ENCODE measurements at places on chromosomes 12 and 14.

DNA sequence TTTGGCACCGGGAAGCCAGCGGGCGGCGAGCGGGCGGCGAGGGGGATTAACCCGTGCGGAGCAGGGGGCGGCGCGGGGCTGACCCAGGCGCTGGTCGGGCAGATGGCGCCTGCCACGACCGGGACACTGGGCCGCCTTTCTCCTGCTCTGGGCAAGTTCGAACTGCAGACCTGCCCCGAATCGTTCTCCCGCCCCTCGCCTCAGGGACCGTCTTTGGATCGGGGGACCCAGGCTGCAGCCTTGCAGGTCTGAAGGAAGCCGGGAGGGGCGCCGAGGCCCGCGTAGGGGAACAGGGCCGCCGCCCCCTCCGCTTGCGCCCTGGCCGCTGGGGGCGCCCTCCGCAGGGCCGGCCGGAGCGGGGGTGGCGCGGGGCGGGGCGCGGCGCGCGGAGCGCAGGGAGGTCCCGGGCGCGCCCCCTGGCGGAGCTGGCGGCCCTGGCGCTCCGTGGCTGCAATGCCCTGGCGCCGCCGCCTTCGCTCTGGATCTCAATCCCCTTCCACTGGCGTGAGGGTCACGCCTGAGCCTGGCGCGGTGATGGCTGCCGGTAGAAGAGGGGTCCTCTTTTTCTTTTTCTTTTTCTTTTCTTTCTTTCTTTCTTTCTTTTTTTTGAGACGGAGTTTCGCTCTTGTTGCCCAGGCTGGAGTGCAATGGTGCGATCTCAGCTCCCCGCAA, 449 bp upstream of the LTBP2 start:
- peak; percentile 87 for DNase-seq

DNA sequence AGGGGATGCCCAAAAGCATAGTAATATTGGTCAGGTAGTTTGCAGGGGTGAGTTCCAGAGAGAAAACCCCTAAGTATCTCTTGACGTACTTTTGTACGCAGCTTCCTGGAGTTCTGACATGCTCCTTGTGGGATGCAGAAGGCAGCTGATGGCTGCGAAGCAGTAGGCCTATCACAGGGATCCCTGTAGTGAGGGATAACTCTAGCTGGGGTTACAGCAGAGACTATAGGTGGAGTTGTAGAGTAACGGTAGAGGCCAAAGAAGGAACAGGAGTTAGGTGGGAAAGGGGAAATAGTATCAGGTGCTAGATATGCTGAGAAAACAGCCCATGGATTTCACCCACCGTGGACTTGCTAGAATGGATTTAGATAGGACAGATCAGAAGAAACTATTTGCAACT, 37.3 kb downstream of the MGST1 start:
- DNase-seq: no peak

- DNase-seq: no peak
These were observed 84.9 kb upstream of the ADAMTS20 start for GRCh38 chr12:43636725-43637463.

DNA sequence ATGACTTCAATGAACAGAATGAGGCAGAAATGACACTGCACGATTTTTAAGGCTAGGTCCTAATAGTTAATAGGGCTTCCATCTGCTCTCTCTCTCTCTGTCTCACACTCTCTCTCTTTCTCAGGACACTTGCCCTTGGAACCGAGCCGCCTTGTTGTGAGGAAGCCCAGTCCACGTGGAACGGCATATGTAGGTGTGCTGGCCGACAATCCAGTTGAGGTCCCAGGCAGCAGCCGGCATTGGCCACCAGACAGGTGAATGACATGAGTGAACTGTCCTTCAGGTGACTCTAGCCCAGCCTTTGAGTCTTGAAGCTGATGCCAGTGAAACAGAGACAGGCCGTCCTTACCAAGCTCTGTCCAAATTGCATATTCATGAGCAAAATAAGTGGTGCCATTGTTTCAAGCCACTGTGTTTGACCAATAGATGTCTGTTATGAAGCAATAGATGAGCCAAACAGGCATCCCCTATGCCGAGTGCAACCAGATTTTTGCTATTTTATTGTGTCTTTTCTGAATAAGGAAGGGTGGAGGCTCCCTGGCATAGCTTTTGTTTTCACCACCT, 217.5 kb upstream of the LHX5 start:
- no peak for DNase-seq

DNA sequence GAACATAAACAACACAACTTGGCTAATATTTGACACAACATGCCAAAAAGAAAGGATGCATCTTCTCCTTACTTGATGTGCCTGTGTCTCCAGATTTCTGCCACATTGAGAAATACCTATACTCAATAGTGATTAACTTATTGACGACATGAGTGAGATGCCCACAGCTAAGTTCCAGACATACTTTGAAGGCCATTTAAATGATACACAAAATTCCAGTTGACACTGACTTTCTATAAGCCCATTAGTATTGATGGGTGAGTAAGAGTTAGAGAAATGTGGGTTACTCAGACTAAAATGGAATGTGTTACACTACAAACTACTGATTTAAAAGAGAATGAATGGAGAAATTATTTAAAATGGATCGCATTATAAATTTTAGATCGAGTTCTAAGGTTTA, 838.2 kb upstream of the MGAT4C start:
- no peak for DNase-seq

DNA sequence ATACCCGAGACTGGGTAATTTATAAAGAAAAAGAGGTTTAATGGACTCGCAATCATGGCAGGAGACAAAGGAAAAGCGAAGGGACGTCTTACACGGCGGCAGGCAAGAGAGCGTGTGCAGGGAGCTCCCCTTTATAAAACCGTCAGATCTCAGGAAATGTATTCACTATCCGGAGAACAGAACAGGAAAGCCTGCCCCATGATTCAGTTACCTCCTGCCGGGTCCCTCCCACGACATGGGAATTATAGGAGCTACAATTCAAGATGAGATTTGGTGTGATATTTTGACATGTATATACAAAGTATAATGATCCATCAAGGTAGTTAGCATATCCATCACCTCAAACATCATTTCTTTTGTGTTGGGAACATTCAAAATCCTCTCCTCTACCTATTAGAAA, 2.3 kb upstream of the CDCA4 start:
- no peak for DNase-seq

GRCh38 chr12:9646794-9647781, 22.4 kb upstream of the CLEC2D start:
- no peak for DNase-seq

DNA sequence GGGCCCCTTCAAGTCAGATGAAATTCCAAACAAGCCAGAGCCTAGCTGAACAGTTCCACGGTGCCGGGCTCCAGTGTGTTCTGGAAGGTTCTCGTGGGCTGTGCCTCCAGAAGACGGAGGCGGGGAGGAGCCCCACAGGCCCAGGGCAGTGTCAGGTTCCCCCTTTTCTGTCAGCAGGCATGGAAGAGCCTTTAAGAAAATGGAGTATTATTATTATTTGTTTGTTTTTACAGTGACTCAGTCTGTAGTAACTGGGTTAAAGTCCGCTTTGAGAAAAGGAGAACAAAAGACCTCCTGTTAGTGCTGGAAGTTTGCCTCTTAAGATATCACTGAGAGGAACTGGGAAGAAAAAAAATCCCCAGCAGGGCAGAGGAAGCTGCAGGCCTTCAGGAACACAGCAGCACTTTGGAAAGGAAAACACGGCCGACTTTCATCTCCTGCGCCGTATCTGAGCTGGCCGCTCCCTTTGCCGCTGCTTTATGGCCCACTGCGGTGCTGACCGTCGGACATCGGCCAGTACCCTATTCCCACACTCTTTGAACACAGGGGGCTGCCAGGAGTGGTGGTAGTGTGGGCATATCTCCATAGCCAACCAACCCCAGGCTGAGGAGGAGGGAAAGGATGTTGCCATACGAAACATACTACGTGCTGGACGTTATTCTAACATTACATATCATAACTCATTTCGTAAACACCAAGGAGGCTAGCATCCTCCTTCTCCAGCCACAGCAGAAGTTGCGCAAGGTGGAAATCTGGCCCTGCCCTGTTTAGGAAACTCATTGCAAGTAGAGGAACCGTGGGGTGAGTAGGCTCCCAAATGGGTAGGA, 194.0 kb downstream of the ZFP36L1 start:
- peak; percentile 78 for DNase-seq

DNA sequence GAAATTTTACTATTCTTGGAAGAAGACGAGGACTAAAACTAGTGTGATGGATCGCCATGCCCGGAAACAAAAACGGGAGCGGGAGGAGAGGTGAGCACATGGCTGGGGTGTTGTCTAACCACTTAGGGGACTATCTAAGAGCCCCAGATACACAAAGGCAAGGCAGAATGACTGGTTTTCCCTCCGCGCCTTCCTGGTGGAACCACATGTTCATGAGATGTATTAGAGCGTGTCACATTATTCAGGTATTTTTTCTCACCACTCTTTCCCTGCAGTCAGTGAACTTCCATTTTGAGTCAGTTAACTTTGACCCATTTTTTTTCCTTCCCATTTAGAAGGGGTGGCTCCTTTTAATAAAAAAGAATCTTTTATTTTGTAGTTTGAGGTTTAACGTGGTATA, 68.8 kb upstream of the TRAF3 start:
- no peak for DNase-seq

- DNase-seq: no peak
These were observed 6.8 kb upstream of the HNF1A start for GRCh38 chr12:120971299-120972180.

DNA sequence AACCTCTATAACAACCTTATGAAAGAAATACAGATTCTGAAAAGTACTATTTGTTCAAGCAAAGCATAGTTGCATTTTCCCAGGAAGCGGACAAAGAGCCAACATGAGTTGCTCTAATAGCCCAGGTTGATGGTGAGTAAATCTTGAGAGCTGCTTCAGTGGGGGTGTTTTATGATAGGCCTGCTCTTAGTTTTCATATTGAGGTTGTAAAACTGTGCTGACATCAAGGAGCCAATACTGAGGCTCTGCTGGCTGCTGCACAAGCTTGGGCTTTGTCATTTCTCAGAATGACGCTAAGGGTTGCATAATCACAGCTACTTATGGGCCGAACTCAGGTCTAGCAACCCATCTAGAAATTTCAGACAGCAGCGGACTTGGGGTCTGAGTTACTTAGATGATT, 11.5 kb downstream of the TBC1D30 start:
- peak; percentile 36 for DNase-seq

- DNase-seq: no peak
These were observed 2.6 kb upstream of the CAPRIN2 start for GRCh38 chr12:30757316-30757715.

All from left colon (tissue), 2 donors.